COR-L47 (cell line): ENCODE measurements at places on chromosomes 7 and 10.

GRCh38 chr10:14879124-14879927, 660 bp downstream of the SUV39H2 start:
- DNase-seq, result no peak

DNA sequence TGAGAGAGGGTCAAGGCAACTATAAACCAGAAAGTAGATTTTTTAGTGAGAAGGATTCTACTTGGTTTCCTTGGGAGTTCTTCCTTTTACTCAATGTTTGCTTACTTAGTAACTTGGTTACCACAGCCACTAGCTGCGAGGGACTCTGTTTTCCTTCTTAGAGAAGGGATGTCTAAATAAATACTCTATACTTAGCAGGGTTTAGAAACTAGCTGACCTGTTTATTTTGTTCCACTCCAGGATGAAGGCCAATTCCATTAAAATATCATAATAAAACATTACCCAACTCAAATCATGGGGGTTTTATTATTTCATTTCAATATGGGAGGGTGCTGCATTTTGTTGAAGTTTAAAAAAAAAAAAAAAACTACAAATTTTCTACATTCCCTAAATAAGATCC, 87.3 kb downstream of the PPP1R3A start:
- DNase-seq, result no peak

GRCh38 chr10:58064714-58065528, 202.8 kb downstream of the IPMK start:
- peak; percentile 26 for DNase-seq

DNA sequence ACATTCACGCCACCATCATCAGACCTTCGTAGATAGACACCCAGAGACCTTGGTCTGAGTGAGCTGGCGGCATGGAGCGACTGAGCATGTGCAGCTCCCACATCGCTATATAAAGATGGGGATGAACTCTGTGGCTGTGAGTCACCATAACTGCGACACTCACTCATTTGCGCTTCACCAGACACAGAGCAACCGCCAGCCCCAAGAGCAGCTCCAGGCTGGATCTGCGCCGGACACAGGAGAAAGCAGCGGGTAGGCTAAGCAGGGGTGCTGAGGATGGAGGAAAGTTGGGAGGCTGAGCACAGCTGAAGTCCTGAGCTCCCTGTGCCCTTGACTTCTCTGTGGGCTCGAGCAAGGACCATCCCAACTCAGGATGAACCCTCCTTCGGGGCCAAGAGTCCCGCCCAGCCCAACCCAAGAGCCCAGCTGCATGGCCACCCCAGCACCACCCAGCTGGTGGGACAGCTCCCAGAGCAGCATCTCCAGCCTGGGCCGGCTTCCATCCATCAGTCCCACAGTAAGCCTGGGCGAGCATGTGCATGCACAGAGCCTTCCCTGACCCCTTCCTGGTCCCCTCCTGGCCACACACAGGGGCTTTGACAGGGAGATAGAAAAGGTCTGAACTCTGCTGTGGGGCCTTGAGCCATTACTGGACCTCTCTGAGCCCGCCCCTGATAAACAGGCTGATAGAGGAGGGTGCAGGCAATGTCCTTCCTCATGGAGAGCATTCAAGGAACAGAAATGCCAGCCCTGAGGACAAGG, at the start of gene OPN4:
TSS of gene OPN4 (plus strand) at position 137 of the 762 bp plus-strand sequence. CDS start at position 374, 237 bp downstream.
- no peak for DNase-seq

DNA sequence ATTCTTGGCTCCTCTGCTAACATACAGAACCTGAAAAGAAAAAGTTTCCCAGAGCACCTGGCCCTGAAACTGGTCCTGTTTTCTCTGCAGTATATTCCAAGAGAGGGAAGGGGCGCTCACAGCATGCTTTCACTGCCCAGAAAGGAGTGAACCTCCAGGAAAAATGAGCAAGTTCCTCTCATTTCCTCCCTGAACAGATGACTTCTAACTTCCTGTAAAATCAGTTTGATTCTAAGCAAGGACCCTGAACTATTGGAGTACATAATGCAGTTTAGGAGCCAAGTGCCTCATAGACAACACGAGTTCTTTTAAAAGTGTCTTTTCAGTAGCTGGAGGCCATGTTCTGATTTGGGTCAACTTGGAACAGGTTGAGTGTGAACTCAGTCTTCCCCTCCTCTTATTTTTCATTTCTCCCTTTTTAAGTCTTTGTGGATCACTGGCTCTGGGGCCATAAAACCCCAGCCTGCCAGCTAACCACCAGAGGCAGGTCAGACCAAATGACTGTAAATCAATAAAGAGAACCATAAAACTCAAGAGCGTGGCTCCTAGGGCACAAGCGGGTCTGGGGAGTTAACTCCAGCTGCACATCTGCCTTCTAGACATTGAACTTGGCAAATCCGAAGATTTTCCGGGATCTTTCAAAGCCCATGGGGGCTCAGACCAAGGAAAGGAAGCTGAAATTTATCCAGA, 5.9 kb upstream of the LRRC18 start:
- DNase-seq, result no peak

- no peak for DNase-seq
Measured at GRCh38 chr7:19482628-19483027, 226.2 kb downstream of the POLR1F start.

GRCh38 chr7:22718200-22718711, 8.7 kb upstream of the IL6 start:
- DNase-seq, result no peak

DNA sequence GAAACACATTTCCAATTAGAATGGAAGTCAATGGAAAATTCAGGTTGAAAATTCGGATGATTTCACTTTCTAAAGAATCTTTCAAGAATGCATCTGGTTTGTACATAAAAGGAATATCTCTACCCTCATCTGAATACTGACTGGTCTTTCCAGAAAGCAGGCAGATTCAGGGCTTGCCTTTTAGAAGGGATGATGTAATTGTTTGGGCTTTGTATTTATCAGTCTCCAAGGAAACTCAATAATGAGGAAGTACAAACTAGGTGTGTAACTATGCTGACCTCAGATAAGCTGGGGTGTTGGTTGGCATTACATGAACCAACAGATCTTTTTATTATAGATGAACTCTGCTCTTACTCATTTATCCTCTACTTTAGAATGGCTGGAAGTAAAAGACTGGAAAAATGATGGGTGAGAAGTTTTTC, 24.1 kb downstream of the PDLIM1 start:
- peak; percentile 19 for DNase-seq

DNA sequence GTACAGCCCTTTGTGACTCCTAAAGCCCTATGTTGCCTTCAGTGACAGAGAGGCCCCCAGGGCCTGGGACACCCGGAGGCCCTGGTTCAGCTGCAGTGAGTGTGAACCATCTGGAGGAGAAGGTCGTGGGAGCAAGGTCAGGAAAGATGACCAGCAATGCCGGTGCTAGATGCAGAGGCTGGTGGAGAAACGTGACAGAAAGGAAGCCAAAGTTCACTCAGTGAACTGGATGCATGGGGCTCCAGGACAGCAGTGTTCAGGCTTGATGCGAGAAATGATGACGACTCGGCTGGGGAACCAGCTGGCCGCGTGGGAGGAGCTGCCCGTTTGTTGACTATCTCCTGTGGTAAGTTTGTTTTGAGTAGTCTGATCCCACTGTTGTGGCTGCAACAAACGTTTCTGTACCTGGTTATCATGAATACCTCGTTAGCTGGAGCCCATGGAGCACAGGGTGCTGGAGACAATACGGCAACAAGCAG, 54.1 kb upstream of the MKRN1 start:
- peak; percentile 36 for DNase-seq

GRCh38 chr10:6347391-6347951, 144.7 kb downstream of the PFKFB3 start:
- DNase-seq, result no peak

GRCh38 chr10:118531105-118531852, 64.2 kb downstream of the PRLHR start:
- DNase-seq, result no peak

DNA sequence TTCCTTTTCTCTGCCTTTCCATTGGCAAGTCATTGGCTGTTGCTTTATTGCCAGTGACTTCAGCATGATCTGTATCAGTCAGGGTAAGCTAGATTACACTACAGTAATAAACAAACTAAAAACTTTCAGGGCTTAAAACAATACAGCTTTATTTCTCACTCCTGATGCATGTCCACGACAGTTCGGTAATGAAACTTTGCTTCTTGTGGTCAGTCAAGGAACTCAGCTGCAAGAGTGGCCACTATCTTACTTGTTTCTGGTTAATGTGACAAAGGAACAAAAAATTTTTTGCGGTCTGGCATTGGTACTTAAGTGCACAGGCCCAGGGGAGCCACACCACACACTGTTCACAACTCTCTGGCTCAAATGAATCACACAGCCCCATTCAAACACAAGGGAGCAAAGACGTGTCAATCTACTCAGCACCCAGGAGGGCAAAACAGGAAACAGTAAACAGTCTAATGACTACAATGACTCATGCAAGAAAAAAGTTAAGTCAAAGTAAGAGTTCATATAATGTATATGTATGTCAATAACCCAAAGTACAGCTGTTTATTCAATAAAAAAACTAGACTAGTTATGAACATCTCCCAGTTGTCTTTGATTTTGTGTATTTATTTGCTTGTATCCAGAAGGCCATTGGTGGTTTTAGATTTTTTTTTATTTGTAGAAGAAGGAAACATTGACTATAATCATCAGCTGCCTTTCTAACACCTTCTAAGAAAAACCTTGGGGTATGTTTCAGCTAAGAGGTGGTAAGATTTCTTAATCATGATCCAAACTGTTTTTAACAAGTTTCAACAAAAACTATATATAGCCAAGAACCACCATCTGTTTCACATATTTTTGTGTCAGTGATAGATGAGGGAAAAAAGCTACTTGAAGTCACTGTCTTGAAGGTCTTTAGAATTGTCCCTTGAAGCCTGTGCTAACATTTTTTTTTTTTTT, 134.4 kb upstream of the FAM3C start:
- DNase-seq, result no peak

- no peak for DNase-seq
Measured at GRCh38 chr7:106193661-106194060, 81.5 kb upstream of the SYPL1 start.

DNA sequence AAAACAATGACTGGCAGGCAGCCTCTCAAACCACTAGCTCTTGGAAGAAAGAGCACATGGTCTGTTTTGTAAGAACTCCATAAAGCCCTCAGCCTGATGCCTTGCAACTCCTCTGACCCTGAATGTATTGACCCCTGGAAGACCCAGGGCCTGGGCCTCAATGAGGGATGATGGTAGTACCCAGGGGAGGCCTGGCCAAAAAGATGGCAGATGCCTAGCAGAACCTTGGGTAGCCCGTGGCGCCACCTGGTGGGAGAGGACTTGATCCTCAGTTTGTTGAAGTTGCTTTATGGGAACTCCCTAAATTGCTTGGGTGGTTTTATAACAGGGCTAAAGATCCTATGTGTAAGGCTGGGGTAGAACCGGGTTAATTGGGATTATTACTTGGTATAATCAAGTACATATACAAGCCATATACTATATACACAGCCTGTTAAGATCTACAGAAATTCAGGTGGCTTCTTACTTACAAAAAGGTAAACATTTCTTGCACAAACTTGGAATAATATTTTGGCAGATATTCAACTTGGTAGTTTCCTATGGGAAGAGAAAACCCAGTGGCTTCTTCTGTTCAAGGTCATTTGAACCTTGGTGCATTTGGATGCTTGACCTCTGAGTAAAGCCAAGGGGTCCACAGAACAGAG, 95.8 kb upstream of the CACUL1 start:
- DNase-seq, result peak; percentile 44

GRCh38 chr7:108406222-108406890, 49.9 kb downstream of the NRCAM start:
- DNase-seq, result no peak

DNA sequence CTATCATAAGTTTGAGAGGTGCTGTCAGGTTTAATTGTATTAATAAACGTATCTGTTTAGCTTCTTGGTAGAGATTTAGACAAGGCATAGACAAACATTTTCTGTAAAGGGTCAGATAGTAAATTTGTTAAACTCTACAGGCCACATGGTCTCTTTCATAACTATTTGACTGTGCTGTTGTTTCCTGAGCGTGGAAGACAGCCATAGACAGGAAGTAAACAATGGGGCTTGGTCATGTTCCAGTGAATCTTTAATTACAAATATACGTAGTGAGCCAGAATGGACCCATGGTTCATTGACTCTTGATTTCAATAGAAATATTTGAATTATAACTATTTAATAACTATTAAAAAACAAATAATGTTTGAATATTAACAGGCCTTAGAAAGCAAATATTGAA, 451.1 kb downstream of the SH2D4B start:
- DNase-seq, result no peak

DNA sequence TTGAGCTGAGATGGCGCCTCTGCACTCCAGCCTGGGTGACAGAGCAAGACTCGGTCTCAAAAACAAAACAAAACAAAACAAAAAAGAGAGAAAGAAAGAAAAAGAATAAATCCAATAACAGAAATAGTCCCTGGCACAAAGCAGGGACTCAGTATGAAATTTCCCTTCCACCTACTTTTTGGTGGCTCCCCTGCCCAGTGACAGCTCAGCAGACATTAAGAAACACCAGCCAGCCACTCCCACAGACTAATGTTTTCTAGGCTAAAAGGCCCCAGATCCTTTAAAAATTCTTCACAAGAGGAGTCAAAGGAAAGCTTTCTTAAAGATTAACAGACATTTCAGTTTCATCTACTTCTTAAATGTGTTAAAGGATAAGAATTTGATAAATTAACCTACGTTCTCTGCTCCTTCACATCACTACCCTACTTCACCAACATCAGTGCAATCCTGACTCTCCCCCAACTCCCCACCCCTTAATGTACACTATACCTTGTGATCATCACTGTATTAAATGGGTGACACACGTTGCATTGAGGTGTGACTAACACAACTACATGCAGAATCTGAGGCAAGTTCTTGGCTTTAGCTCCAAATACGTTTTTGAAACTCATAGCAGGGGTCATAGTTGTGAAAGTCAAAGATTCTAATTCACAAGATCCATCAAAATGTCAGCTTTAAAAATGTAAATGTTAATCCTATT, 114.5 kb upstream of the CAV2 start:
- no peak for DNase-seq

DNA sequence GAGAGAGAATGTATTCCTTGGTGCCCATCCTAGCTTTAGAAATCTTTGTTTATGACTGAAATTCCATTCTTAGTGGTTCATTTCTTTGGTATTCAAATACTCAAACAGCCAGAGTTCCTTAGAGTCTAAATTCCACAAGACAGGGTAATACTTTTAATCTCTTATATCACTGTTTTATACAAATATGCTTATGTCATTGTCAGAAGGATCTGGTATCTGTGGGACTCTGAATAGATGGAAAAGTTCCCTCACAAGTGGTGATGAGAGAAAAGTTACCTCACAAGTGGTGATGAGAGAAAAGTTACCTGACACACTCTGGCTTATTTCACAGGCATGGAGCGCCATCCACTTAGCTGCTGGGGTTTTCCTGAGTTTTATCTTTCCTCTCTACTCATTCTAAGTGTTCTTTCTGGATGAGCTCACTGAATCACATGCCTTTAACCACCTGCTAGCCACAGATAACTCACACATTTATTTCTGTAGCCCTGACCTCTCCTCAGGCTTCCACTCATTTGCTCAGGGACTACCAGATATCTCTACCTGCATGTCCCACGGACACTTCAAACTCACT, 784.0 kb downstream of the SUGCT start:
- no peak for DNase-seq

- DNase-seq, result no peak
Measured at GRCh38 chr7:144862612-144863319, 26.9 kb upstream of the TPK1 start.
